ENCODE measurements at places on chromosomes 1 and 21.

GRCh38 chr1:185735701-185736064 lies 1.5 kb downstream of the HMCN1 start:
- no peak for DNase-seq

DNA sequence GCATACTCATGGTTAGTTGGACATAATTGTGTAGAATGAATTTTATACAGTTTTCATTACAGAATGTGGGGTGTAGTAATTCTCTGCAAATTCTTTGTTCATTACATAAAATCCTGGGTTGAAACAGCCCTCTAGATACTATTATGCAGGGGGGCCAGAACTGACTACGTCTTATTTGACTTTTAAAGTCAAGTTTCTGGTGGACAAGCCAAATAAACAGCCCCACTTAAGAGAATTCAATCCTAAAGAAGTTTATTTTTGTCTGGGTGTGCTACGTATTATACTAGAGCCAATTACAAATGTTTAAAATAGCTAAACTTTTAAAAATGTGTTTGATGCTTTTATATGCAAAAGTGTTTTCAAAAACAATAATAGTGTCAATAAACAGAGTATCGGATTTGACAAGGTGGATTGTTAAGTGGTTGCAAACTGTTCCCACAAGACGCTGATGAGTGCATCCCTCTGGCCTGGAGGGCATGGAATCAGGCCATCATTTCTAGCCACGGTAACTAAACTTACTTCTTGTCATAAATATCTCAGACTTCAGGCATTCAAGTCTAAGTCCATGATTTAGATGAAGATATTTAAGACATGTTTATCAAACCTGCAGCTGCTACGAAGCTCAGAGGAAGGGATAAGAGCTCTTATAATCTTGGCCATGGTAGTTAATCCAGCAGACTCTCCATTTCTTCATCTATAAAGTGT lies 646.3 kb downstream of the KIF26B start:
- DNase-seq = no peak

DNA sequence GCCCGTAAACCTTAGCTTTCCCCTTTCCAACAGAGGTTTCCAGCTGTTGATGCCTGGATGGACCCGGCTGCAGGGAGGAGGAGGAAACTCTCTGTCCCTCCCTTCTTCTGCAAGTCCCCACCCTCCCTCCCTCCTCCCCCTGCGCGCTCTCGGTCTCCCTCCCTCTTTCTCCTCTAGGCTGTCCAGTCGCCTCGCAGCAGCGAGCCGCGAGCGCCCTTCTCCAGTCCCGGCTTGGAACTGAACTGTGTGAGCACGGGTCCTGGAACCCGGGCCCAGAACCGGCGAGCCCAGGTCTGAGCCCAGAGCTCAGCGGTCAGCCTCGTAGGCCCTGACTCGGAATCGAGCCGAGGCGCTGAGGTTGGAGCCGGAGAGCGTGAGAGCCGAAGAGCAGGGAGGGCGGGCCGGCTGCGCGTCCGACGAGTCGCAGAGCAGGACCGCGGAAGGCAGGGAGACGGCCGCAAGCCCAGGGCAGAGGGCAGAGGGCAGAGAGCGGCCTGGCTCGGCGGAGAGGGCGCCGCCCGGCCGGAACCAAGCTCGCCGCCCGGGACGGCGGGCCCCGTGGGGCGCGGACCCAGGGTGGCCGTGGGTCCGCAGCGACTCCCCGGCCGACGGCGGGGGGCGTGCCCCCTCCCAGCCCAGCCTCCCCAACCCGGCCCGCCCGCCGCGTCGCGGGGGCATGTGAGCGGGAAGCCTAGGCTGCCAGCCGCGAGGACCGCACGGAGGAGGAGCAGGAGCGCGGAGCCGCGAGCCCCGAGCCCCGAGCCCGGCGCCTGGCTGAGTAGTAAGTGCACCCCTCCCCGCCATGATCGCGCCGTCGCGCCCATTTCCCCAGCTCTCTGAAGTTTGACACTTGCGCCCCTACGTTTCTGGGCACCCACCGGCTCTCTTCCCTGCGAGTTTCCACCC lies at the start of gene SOX13:
SOX13 (plus strand) TSS at position 185 of the 906 bp plus-strand sequence. CDS start 39,801 bp downstream, outside the sequence.
- no peak for DNase-seq

DNA sequence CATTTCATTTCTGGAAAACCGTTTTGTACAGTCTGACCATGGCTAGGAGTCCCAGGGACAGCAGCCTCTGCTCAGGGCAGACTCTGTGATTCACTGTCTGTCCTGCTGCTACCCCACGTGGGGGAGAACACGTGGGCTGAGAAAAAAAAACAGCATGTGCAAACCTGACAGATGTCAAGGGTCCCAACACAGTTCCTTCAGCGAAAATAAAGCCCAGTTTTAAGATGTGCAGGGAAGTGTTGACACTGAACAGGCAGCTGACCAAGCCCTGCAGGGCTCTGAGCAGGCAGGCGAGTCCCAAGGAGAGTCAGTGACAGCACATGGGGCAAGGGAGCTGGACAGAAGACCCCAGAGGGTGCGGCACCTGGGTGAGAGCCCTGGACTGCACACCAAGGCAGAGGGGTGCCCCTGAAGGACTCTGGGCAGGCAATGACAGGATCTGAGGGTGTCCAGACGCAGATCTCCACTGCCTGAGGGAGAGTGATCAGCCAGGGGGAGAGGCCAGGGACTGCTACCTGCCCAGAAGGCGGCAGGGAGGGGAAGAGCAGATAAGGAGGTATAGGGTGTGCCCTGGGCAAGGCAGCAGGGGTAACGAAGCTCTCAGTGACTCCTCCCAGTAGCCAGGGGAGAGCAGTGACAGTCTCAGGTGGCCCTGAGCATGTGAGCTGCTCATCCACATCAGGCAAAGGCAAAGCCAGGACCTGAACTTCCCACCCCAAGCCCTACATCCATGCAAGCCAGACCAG lies 5.1 kb upstream of the SPATC1L start:
- no peak for DNase-seq

GRCh38 chr1:169326261-169326955 lies 41.2 kb downstream of the NME7 start:
- DNase-seq = no peak

DNA sequence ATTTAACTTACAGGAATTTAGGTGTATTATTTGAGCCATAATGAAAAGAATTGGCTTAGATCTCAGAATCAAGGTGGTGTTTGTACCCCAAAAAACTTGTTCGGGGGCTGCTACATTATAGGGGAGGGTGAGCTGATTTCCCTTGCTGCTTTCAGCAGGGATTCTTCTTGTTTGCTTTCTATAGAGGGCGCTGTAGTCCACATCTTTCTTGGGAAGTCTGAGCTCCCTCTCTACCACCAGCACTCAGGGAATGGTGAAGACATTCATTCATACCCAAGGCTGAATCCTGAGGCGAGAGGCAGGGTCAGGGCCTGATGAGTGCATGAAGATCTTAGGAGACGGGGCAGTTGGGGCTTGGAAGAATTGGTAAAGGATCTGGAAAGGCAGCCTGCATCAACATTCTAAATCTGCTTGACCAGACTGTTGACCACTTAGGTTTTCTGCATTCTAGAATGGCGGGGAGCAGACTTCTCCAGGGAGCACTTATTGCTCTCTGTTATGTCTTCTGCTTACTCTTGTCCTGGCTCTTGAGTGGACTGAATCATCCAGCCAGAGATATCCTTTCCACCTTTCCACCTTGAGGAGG lies 18.9 kb downstream of the SPATA46 start:
- no peak for DNase-seq

- no peak for DNase-seq
Observed at GRCh38 chr1:117436513-117436912, 69.3 kb downstream of the MAN1A2 start.

Measured in GM18507 (cell line).